ENCODE measurements at places on chromosomes 7 and 10.

DNA sequence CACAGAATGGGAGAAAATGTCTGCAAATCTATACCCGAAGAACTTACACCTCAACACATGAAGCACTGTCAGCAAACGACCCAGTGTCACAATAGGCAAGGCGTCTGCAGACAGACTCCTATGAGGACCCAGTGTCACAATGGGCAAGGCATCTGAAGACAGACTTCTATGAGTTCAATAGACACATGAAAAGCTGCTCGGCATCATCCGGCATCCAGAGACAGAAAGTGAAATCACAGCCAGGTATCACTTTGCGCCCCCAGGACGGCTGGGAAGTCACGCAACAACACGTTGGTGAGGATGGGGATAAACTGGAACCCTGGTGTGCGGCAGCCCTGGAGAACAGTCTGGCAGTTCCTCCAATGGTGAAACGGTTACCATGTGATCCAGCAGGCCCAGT lies 273.2 kb downstream of the ELFN1 start:
- no peak for DNase-seq

- DNase-seq = no peak
Observed at GRCh38 chr7:24245362-24245761, 38.6 kb upstream of the NPY start.

DNA sequence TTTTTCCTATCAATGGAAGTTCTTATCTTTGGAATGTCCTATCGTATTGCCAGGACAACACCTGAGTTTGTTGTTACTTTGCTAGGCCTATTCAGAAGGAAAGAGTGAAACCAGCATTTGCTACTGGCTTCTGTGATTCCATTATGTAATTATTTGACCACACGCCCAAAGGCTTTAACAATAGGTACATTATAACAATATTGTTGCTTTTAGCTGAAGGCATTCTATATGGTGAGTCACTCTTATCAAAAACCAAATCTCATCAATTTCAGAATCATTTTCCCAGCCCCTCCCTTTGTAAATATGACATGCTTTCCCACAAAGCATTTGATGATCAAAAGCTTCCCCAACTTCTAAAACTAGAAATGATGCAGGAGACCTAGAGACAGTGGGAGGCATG lies 294.4 kb upstream of the NEBL start:
- DNase-seq = no peak

GRCh38 chr10:33981301-33981700 lies 646.8 kb upstream of the NRP1 start:
- no peak for DNase-seq

DNA sequence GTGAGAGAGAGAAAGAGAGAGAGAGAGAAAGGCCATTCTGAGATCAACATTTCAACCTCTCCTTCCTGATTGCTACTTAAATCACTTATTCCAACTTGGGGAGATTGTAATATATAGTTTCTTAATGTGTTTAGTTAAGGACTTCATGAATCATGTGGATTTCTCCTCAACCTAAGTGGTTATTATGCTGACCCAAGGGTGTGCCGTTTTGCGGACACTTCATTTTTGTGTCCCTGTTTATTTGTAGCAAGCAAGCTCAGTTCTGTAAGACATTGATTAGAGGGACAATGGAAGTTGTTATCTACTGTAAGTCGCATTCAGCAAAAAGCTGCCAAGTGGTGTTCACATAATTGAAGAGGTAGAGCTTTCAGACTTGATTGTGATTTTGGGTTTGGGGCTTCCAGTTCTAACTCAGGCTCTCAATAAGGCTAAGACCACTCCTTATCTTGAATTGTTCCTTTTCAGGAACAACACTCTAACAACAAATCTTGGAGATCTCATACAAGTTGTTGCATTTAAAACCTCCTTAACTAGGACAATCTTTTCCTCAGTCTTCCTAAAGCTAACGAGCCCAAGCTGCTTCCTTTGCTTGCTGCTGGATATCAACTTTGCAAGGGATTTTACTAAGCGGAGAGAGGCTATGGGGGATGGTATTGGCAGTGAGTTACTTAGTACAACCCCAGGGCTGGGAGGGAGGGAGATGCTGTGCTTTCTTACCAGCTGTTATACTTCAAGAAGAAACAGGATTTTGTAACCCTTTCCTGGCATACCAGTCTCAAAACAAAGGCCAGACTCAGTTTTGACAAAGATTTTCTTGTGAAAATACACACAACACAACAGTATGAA lies 19.8 kb upstream of the COL1A2 start:
- DNase-seq = no peak

DNA sequence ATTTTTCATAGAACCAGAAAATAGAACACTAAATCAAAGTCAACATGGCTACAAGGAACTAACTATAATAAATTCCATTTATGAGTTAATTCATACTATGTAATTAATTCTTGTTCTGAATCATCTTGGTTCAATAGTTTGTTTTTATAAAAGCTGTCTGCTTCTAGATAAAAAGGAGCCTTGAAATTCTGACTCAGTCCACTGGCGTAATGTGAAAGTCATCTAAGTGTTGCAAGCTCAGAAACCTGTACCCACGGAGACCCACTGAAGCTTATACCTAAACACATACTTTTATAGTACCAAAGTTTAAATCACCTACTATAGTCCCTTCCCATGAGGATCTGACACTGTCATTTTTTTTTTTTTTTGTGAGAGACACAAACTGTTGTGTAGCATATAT lies 489.4 kb downstream of the SEMA3D start:
- no peak for DNase-seq

DNA sequence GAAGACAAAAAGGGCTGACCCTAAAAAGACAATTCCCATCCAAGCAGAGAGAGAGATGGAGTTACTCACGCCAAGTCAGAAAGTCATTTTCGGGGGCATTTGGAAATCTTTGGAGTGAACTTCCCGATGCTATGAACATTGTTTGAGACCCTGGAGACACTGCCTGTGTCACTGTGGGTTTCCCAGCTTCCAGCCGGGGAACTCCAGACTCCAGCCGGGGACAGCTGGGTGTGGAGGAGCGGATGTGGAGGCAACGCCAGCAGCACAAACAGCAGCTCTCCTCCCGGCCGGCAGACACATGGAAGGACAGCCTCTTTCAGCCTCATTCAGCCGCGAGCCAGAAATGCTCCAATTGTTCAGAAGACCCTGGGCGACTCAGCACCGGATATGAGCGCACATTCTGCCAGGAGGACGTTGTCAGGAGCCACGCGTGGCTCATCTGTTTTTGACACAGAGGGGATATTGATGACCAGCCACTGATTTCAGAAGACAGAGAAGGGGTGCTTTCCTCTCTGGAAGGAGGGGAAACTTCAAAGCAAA lies 97.6 kb downstream of the PRPF18 start:
- no peak for DNase-seq
